Fibroblast of the aortic adventitia (primary cell): ENCODE measurements at places on chromosomes 5 and 9.

- no peak for DNase-seq
Observed at GRCh38 chr5:60674251-60675069, 25.5 kb downstream of the DEPDC1B start.

DNA sequence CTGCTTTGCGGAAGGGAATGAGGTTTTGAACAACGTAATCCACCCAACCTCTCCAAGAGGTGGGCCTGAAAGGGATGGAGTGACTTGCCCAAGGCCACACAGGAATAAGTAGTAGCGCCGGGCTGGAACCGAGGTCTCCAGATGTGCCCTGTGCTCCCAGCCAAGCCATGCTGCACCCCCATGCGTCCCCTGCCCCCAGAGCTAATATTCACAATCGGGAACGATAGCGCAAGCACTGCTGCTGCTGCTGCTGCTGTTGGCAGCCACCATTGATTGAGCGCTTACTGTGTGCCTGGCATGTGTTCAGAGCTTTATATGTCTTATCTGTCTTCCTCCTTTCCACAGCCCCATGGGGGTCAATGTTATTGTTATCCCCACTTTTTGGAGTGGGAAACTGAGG lies 43.9 kb downstream of the AMBP start:
- DNase-seq = no peak

GRCh38 chr5:136814619-136815378 lies 449.5 kb upstream of the TRPC7 start:
- DNase-seq = peak; percentile 82

DNA sequence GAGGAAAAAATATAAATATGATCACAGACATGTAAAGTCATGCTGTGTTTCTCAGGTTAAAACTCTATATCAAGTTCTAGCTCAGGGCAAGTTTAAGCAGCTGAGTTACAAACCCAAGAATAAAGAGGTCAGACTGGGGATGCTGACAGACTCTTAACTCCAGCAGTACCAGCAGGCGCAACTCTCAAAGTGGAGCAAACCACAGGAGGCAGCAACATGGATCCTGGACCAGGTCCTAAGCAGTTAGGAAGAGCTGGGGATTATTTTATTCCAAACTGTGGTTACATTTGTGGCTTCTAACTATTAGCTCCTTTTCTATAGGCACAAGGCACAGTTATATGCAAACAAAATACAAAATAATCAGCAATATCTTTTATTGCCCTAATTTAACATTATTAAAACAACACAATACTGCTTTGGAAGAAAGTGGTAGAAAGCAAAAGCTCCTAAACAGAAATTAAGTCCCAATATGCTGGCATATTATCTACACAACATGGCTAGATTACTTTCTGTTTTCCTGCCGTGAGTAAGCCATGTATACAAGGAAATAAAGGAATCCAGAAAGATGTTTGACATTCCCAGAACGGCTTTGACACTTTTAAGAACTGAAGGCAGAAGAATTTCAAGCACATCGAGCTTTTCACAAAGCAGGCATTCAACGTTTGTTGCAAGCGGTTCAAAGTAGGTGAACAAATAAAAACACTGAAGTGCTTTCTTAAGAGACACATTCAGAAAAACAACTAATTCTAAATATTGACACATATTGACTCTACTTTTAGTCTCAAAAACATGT lies 378.8 kb upstream of the ZNF608 start:
- no peak for DNase-seq
